ENCODE measurements at places on chromosomes 5 and 9.

DNA sequence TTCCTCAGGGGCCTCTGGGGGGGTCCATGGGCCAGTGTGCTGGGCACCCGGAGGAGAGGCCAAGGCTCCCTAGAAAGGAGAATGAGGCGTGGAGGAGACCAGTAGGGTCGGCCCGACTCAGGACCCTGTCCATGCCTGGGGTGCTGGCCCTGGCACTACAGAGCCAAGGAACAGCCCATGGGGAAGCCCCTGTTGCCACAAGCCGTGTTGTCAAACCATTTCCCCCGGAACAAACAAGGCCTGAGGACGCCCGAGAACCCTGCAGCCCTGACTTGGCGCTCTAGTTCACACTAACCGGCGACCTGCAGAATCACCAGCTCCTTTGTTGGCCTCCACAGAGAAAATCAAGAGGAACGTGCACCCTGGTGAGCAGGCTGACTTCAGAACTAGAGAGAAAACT is 41.6 kb upstream of the SLC12A7 start:
- DNase-seq = no peak

- no peak for DNase-seq
Observed at GRCh38 chr5:159765760-159766517, 150.3 kb upstream of the ADRA1B start.

DNA sequence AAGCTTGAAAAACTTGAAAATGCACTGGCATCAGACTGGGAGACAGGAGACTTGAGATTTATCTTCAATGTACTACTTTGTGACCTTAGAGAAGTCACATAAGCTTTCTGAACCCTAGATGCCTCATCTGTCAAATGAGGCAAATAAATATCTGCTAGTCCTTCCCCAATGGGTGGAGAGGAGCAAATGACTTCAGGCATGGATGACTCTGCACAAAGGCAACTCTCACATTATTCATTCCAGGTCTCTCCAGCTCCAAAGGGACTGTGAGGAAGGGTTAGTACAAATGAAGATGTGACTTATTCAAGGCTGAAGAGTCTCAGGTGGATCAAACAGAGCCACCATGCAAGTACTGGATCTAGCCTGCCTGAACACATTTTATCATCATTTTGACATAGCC is 228.7 kb downstream of the SLIT3 start:
- no peak for DNase-seq

GRCh38 chr5:50727149-50727496 is 60.7 kb downstream of the PARP8 start:
- no peak for DNase-seq
